ENCODE measurements at places on chromosomes 2 and 18. TPM values are rescaled to one million over a fixed set of nuclear protein-coding genes. Genes with fewer than 3 reads are reported as not detected.

Gene SATB2
- total RNA-seq, result 4.3 TPM

Gene AGPS
- total RNA-seq, result 57.7 TPM

DNA sequence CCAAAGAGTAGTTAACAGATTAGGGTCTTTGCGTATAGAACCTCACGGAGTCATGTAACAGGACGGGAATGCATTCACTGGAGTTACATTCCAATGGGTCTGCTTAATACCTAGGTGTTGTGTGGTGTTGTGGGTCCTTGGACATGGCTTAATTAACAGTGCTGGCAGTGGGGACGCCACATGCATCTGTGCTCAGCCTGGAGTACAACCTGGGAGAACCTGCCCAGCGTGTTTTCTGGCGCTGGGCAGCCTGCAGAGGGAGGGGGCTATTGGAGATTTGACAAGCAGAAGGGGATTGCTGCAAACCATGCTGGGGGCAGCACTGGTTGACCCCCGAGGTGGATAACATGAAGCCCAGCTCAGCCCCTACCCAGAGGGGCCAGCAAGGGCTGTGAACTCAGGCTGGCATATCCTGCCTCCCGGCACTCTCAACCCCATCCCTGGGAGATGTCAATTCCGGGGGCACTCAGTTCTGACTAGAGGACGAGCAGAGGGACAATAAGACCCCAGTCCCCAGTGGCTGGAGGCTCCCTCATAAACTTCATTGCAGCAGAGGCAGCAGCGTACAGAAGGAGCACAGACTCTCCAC lies 29.3 kb upstream of the COPS8 start:
- H3K36me3 ChIP-seq, result no peaks in the 10 kb centered on the region
- H3K27ac ChIP-seq, result no peak overlapping the region
- no peaks in the 10 kb centered on the region for H3K4me1 ChIP-seq
- H3K27me3 ChIP-seq, result no peaks in the 10 kb centered on the region

GRCh38 chr2:15808204-15808910 lies 132.0 kb upstream of the MYCN start:
- no peak overlapping the region for H3K27ac ChIP-seq
- DNase-seq, result no peak
- H3K4me3 ChIP-seq, result no peak overlapping the region
- no peaks in the 10 kb centered on the region for H3K4me1 ChIP-seq
- no peaks in the 10 kb centered on the region for H3K36me3 ChIP-seq

GRCh38 chr2:67018301-67018700 lies 378.8 kb upstream of the ETAA1 start:
- peaks cover 8% of the 10 kb centered on the region for H3K4me1 ChIP-seq
- H3K36me3 ChIP-seq, result no peaks in the 10 kb centered on the region
- no peak for DNase-seq

DNA sequence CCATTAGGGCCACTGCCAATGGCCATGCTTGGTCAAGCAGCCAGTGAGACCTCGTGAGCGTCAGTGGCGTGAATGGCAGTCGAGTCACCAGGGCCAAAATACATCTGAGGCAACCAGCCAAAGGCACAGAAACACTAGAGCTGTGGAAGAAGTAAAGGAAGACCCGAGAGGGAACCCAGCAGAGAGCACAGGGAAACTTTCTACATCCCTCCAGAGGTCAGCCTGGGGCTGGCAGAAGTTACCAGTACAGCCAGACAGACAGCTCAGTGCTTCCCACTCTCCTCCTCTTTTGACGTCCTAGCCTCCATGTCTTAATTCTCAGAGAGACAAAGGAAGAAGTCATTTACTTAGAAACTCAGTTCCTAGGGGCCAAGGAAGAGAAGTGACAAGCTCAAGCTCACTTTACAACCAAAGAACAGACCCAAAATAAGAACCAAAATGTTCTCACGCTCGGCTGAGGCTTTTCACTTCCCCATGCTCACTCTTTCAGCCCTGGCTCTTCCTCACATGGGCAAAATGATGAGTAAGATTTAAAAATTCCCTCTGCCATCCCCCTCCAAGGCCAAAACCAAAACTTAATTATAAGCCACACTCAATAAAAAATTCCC lies 8.7 kb downstream of the CYRIA start:
- peaks cover 20% of the 10 kb centered on the region for H3K4me1 ChIP-seq
- no peak overlapping the region for H3K27ac ChIP-seq
- H3K4me3 ChIP-seq, result no peak overlapping the region
- H3K36me3 ChIP-seq, result no peaks in the 10 kb centered on the region

DNA sequence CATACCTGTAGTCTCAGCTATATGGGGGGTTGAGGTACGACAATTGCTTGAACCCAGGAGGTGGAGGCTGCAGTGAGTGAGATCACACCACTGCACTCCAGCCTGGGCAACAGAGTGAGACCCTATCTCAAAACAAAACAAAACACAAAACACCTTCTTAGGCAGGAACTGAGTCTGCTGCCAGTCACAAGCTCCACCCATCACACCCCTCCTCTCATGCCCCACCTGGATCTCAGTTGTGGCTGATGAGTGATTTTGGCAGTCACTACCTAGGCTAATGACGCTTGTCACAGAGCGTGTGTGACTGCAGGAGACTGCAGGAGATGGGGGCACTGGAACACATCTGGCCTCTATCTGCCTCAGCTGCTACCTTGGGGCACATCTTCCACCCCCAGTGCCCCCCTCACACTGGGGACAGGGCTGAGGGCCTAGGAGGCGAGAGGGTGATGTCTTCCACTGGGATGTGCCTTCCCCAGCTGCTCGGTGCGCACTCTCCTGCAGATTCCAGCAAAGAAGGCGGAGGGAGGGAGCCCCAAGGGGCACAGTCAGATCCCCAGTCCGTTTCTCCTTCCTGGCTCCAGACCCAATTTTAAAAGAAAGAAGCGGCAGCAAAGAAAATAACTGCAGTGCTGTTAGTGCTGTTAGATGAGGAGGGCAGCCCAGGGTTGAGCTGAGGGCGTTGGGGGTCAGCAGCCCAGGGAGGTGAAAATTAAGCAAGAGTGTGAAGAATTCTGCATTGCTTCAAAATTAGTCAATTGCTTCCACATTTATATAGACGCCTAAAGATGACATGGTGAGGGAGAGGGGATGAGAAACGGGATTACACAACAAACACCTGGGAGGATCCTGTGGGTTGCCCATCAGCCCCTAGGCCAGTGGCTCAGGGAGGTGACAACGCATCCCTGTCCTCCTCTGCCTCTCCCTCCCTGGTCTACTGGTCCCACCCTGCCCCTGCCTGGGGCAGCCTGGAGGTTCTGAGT lies 143.6 kb upstream of the HAAO start:
- H3K4me1 ChIP-seq, result peaks cover 7% of the 10 kb centered on the region
- H3K4me3 ChIP-seq, result no peak overlapping the region

DNA sequence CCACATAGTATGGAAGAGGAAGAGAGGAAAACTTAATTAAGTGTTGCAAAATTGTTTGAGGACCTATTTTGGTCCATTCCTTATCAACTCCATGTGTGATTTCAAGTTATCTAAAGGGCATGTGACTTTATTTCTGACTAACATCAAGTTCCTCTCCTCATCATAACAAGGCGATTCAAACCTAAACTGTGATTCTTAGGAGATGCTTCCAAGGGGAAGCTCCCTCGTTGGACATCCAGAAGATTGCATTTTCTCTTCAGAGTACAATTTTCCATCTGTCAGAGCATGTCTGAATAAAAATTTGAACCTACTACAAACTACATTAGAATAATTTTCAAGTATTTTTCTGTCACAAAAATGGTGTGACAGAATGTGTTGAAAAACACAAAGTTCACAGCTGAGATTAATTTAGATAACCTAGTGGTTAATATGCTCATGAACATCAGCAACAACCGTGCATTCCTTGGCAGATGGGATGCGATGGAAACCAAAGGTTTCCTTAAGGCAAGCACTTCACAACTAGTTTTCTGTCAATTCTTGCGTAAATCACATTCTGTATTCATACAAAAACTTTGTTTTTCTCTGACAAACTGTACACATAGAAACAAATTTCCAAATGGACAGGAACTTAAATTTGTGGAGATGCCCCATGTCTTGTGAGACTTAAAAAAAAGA lies 4.2 kb downstream of the SFT2D3 start:
- no peak for DNase-seq
- H3K27ac ChIP-seq, result no peak overlapping the region
- no peaks in the 10 kb centered on the region for H3K27me3 ChIP-seq
- peaks cover 13% of the 10 kb centered on the region for H3K36me3 ChIP-seq
- no peak overlapping the region for H3K4me3 ChIP-seq
- H3K4me1 ChIP-seq, result peaks cover 37% of the 10 kb centered on the region

- no peak overlapping the region for H3K27ac ChIP-seq
- H3K36me3 ChIP-seq, result no peaks in the 10 kb centered on the region
- DNase-seq, result no peak
- H3K4me3 ChIP-seq, result no peak overlapping the region
- H3K4me1 ChIP-seq, result no peaks in the 10 kb centered on the region
Measured at GRCh38 chr2:198604599-198604998, 800.2 kb downstream of the PLCL1 start.

DNA sequence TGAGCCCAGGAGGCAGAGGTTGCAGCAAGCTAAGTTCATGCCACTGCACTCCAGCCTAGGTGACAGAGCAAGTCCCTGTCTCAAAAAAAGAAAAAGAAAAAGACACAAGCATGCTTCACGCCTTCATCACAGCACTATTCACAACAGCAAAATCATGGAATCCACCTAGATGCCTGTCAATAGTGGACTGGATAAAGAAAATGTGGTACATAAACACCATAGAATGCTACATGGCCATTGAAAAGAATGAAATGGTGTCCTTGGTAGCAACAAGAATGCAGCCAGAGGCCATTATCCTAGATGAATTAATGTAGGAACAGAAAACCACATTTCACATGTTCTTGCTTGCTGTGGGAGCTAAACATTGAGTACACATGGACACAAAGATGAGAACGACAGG lies 392.6 kb downstream of the EIPR1 start:
- H3K27ac ChIP-seq, result no peak overlapping the region
- H3K4me3 ChIP-seq, result no peak overlapping the region
- no peak for DNase-seq
- H3K27me3 ChIP-seq, result no peaks in the 10 kb centered on the region
- H3K4me1 ChIP-seq, result no peaks in the 10 kb centered on the region

- H3K27ac ChIP-seq, result no peak overlapping the region
- H3K27me3 ChIP-seq, result no peaks in the 10 kb centered on the region
- H3K36me3 ChIP-seq, result no peaks in the 10 kb centered on the region
- no peak overlapping the region for H3K4me3 ChIP-seq
Measured at GRCh38 chr18:33720133-33720532, 142.1 kb downstream of the ASXL3 start.

DNA sequence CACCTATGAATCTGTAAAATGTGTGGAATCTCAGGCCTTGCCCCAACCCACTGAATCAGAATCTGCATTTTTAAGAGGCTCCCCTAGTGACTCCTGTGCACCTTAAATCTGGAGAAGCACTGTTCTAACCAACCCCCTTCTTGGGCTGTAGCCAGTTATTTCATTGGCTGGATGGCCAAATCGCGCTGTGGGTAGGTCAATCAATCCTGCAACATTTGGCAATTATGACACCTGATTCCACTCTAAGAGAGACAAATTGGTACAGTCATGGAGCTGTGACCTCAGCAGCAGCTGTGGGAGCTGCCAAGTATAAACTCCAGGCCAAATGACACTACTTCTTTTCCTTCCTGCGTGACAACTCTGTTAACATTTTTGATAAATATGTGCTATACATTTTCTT lies 208.7 kb downstream of the CLIP4 start:
- H3K4me1 ChIP-seq, result peaks cover 5% of the 10 kb centered on the region
- DNase-seq, result no peak
- H3K36me3 ChIP-seq, result no peaks in the 10 kb centered on the region
- H3K4me3 ChIP-seq, result no peak overlapping the region
- H3K27me3 ChIP-seq, result no peaks in the 10 kb centered on the region

- H3K4me1 ChIP-seq, result no peaks in the 10 kb centered on the region
- no peak overlapping the region for H3K27ac ChIP-seq
- no peak overlapping the region for H3K4me3 ChIP-seq
- H3K36me3 ChIP-seq, result peaks cover 28% of the 10 kb centered on the region
- DNase-seq, result no peak
- H3K27me3 ChIP-seq, result no peaks in the 10 kb centered on the region
Measured at GRCh38 chr2:26230806-26231205, 13.6 kb downstream of the HADHA start.

GRCh38 chr18:54872681-54873080 lies 44.4 kb downstream of the RAB27B start:
- no peak for DNase-seq
- no peaks in the 10 kb centered on the region for H3K4me1 ChIP-seq
- no peaks in the 10 kb centered on the region for H3K27me3 ChIP-seq
- H3K4me3 ChIP-seq, result no peak overlapping the region
